Anterior cingulate cortex (tissue), 58 donors: ENCODE measurements at places on chromosomes 11 and 22.
A peak's percentile ranks its signal among the peaks of the same experiment; 100 is the strongest.

DNA sequence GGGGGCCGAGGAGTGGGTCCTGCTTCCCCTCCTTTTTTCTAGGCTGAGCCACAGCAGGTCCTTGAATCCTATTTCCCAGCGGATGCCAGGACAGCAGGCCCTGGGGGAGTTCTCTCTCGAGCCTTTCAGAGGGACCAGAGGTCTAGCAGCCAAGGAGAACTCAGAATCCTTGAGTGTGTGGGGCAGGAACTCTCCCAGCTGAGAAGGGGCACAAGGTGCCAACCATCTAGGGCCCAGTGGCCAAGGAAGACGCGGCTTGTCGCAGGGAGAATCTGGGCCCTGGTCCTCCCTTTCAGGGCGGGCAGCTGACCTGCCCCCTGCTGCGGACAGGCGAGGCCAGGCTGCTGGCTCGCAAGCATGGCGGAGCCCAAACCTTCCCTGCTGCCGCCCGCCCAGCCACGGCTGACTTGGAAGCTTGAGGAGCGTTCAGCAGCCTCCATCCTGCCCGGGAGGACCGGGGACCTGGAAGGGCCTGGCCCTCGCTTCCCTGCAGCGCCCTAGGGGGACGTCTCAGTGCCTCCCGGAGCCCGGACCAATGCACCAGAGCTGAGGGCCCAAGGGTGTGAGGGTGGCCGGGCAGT is 972 bp upstream of the TSSC4 start:
- peak; percentile 73 for DNase-seq

DNA sequence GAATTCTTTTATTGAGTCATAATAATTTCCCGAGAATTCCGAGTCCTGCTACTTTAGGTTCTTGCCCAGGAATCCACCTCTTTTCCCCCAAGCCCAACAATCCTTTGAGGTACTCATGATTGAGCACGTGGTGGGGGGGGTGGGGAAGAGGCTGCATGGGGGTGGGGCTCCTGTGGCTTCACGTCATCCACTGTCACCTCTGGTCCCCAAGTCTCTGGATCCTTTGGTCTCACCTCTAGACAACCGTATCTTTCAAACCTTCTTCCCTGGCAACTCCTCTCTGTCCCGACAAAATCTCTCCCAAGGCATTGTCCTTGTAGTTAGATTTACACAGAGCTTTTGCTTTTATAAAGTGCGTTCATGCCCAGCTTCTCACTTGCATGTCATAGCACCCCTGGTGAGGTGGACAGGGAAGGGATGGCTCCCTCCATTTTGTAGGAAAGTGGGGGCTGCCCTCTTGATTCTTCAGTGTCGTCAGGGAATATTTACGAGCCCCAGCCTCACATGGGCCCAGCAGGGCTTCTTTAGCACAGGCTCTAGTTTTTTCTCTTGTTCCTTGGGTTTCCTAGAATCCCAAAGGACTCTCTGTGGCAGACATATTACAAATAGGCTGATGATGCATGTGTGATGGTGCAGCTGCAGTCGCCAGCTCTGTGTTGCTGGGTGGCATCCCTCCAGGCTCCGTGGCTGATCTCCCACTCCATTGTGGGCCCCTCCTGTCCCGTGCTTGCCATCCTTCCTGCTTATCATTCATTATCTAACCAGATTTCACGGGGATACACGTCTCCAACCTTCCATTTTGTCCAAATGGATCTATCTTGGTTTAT is 8.4 kb downstream of the UCP3 start:
- no peak for DNase-seq

DNA sequence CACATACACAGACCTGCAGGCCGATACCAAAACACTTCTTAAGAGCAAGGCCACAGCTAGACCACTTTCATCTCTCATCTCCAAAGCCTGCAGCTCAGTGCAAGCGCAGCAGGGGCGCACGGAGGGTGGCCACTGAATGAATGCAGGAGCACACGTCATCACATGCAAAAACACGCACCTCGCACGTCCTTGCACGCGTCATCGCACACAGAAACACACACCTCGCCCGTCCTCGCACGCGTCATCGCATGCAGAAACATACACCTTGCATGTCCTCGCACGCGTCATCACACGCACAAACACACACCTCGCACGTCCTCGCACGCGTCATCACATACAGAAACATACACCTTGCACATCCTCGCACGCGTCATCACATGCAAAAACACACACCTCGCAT is 17.2 kb downstream of the IGSF9B start:
- DNase-seq, result no peak

DNA sequence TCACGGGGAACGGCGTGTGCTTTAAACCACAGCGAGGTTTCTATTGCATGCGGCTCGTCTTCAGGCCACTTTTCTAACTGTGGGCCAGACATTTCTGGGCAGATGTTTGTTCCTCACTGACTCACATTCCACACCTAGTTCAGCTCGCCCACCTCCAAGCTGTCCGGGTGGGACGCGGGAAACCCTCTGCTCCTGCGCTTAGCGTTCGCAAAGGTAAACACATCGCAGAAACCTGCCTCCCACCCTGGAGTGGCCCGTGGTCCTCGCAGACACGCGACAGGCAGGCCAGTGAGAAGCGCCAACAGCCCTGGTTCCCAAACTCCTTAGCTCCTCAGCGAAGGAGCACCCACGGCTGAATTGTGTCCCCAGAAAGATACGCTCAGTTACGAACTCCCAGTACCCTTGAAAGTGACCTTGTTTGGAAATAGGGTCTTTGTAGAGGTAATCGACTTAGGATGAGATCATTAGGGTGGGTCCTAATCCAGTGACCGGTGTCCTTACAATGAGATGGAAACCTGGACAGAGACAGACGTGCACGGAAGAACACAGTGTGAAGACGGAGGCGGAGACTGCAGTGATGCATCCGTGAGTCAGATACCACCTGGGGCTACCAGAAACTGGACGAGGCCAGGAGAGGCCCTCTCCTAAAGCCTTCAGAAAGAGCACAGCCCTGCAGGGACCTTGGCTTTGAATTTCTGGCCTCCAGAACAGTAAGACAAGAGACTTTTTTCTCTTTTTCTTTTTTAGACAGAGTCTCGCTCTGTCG is 82.7 kb downstream of the CELSR1 start:
- no peak for DNase-seq

DNA sequence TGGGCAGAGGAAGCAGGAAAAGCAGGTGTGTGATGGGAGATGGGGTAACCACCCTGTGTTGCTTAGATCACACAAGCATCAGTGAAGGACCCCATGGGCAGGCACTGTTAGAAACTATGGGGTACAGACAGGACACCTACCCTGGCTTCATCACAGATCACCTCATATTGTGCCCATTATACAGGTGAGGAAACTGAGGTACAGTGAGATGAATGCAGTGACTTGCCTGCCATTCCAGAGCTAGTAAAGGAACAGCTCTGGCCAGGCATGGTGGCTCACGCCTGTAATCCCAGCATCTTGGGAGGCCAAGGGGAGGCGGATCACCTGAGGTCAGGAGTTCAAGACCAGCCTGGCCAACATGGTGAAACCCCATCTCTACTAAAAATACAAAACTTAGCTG is 5.9 kb upstream of the MARK2 start:
- no peak for DNase-seq

DNA sequence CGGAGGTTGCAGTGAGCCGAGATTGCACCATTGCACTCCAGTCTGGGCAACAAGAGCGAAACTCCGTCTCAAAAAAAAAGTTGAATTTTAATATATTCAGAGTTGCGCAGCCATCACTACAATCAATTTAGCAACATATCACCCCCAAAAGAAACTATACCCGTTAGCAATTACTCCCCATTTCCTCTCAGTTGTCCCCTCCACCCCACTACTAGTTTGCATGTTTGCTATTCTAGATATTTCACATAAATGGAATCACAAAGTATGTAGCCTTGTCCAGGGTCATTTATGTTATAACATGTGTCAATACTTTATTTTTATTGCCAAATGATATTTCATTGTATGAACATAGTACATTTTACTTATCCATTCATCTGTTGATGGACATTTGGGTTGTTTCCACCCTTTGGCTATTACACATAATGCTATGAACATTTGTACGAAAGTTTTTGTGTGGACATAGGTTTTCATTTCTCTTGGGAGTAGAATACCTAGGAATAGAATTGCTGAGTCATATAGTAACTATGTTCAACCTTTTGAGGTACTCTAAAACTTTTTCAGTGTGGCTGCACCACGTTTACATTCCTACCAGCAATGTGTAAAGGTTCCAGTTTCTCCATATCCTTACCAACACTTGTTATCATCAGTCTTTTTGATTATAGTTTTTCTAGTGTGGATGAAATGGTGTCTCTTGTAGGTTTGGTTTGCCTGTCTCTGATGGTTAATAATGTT is 2.2 kb downstream of the ZNF143 start:
- DNase-seq, result no peak

DNA sequence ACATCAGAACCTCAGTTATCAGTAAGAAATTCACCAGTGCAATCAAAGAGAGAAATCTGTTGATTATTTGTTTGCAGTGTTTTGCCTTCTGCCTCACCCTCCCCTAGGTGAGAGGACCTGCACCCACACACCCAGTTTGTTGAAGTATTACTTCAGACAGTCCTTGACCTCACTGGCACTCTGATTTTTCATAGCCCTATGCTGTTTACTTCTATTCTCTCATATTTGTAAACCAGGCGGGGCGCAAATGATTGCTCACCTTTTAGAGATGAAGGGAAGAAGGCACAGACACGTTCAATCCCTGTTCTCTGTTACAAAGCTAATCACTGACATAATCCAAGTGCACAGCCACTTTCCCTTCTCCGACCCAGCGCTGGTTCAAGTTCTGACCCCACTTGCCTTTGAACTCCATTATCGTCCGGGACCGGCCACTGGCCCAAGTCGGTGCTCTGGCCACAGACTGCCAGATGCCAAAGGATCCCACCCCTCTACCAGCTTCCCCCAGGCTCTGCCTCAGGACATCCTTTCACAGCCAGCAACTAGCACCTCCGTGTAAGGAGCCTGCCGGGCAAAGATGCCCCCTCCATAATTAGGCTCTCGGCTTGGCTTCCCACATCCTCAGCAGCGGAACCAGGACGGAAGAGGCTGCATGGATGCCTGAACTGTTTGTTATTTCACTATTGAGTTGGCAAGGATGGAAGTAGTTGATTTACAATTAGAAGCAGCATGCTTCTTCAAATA is 1.7 kb downstream of the ETS1 start:
- no peak for DNase-seq

DNA sequence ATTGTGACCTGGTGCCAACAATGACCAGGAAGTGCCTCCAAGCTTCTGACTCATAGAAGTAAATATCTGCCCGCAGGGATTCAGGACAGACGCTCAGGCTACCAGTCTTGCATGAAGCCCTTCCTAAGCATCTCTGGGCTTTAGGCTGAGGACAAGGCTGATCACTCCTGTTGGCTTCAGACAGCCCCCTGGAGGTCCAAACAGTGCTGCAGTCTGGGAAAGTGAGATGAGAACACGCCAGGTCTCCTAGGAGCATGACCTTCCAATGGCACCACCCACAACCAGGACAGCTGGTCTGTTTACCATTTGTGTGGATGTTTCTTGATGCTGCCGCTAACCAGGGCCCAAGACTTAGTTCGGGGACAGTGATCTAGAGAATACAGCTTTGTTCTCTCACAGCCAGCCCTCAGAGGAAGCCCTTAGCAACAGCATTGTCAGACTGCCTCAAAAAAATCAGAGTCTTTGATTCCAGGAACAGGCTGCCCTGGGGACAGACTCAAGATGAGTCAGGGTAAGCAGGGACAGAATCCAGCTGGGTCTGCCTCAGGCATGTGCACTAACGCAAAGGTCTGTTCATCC is 111.2 kb downstream of the ZNF280B start:
- DNase-seq, result peak; percentile 8

GRCh38 chr11:126280595-126280994 is 2.3 kb upstream of the TIRAP start:
- no peak for DNase-seq

DNA sequence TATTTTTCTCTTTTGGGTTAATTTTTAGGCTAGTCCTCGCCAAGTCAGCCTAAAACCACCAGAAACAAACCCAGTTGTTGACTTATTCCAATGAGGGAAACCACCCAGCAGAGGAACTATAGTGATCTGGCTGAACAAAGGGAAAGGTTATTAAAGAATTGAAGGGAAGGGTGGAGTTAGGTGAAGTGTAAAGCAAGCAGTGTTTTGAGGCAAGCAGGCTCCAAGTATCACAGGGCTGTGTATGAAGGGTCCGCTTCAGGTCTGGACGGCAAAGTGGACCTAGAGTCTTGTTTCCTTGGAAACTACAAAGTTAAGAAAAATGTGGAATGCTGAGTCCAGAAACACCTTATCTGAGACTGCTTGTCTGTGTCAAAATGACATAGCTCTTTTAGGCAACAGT is 3.2 kb upstream of the TCN2 start:
- DNase-seq, result no peak

DNA sequence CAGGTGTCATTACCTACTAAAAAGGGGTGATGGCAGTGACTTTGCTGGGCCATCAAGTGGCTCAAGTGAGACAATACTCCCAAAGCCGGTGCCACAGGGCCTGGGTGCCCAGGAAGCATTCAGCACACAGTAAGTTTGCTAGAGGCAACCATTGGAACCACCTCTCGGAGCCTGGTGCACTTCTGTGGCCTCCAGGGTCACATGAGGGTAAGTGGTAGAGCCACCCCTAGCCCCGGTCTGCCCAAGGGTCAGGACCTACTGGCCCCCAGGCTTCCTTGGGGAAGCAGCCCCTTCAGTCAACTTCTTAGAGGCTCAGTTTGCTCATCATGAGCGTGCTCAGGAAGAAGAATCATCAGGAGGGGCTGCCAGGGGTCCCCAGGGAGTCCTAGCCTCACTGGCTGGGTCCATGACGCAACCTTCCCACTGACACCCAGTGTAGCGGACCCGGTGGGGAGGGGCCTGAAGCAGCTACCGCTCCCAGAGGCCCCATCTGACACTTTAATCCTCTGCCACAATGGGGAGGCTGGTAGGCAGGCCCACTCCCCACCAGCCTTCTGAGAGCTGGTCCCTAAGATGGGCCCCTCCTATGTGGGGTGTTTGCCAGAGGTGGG is 17.5 kb upstream of the RASL10A start:
- DNase-seq, result no peak

DNA sequence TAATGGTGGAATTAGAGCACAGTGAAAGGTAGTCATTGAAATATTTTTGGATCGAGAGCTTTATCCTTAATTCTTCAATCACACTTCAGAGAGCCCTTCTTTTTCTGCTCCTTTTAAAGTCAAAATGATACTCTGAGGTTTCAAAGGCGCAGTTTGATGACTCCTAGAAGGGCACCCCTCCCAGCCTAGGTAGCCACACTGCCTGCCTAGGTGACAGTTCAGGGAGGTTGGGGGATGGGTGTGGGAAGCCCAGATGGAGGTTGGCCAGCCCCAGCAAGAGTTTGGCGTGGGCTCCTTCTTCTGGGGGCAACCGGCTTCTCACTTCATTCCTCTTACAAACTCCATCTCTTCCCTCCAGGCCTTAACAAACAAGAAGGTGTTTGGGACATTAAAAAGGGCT is 28.6 kb upstream of the PHF21A start:
- DNase-seq, result no peak
